ENCODE measurements at places on chromosomes 16 and 17.

GRCh38 chr16:31301708-31302400 is 42.1 kb downstream of the ITGAM start:
- DNase-seq: no peak

DNA sequence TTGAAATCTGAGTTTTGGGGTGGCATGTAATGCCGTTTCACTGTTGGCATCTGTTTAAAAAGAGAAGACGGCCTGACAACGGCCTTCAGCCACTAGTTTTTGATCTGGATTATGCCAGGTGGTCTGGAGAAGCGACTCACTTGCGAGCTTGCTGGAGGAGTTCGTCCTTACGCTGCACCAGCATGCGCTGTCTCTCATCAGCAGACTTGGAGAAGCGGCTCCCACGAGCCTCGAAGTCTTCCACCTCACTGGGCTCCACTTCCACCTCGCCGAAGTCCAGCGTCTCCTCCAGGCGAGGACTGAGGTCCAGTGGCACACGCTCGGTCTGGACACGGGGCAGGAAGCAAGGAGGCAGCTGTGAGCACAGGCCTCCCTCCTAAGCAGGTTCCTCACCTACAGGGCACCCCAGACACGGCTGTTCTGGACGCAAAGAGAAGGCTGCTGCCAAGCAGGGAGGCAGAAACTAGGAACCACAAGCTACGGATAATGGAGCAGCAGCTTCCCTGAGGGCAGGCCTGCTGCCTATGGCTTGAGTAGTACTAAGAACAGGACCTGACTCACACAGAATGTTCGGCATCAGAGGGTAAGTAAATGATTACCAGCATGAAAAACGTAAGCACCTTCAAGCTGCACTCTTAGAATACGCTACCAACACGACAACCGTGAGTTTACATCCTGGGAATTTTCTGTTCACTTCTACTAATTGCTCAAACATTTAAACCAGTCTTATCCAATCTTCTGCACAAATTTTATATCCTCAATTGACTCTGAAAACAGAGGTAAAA is 61.4 kb downstream of the AMFR start:
- peak; percentile 11 for DNase-seq

DNA sequence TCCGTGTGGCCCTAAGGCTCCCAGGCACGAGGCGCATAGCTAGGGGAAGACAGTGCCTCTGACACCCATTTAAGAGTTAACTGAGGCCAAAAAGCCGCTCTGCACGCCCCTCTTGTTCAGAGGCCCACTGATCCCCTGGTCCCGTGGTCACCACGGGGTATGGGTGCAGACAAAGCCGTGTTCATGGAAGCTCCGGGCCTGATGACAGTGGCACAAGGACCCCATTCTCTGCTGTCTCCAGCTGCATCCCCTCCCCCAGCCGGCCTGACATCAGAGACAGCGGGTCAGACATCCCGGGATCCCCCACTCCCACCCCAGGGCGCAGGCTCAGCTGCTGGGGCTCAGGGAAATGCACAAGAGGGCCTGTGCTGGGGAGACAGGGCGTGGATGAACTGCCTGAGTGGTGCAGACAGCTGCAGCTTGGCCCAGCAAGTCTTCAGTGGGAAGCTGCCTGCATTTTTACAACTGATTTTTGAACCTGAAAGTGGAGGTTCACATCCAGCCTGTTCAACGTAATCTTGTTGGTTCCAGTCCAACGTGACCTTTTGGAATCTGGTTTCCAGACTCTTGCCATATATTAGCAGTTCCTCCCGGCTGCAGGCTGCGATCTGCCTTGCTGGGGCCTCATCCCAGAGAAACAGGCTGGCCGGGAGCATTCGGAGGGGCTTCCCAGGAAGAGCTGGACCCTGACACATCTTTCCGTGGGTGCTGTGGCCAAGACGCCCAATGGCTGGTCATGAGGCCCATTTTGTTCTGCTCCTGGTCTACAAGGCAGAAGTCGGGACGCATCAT is 9.7 kb upstream of the BAHCC1 start:
- no peak for DNase-seq

DNA sequence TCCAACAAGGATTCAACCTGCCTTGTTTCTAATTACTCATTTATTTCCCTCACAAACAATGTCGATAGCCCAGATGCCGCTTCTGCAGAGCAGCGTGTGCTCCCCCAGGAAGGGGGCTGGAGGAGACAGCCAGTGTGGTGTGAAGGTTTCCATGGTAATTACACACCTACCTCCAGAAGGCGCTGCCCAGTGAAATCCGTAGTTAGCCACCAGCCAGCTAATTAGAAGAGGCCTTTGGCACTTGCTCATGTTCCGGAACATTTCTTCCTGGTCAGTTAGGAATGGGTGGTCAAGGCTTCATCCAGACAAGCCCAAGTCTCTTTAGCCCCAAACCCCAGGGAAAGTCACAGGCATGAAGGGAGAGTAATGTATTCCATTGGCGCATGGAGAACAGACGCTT is 342.5 kb upstream of the C16orf82 start:
- no peak for DNase-seq

- DNase-seq: no peak
Measured at GRCh38 chr16:15518381-15519351, 84.3 kb downstream of the BMERB1 start.

GRCh38 chr17:56099649-56100048 is 53.6 kb upstream of the ANKFN1 start:
- DNase-seq: no peak

DNA sequence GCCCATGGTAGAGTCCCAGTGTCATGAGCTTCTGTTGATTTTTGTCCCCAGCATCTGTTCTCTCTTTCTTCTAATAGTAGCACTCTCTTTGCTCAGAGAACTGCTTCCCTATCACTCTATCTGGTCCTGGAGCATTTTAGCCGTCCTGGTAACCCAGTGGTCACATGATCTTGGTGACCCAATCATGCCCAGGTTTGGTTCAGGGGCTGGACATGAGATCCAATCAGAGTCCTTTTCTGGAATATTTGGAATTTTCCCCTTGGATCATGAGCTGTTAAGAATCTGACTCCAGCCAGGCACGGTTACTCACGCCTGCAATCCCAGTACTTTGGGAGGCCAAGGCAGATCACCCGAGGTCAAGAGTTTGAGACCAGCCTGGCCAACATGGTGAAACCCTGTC is 197.0 kb downstream of the RAB11FIP4 start:
- no peak for DNase-seq

GRCh38 chr16:66899310-66899944 is 19.1 kb downstream of the PDP2 start:
- peak; percentile 21 for DNase-seq

- DNase-seq: no peak
Measured at GRCh38 chr16:55700067-55700466, 44.3 kb downstream of the SLC6A2 start.

- DNase-seq: no peak
Measured at GRCh38 chr17:7842380-7843256, 8.6 kb downstream of the KDM6B start.

DNA sequence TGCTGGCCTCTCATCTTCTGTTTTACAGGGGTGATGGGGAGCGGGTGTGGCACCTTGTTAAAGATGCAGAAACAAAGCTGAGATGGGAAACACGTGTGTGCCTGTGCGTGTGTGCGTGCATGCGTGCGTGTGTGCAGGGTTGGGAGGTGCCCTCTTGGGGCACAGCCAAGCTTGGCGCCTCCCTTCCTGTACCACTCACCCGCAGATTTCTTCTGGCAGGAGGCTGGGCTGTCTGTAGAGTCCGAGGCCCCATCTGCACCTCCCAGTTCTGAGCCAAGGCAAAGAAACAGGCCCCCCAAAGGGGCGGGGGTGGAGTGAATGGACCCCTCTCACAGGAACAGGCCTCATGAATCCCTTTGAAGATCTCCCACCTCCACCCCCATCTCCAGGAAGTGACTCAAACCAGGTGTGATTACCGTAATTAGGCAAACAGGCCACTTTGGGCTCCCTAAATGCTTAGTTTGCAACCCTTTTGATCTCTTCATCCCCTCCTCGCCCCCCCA is 20.9 kb downstream of the TNS4 start:
- DNase-seq: no peak
